ENCODE measurements at places on chromosomes 1 and 21.
A peak's percentile ranks its signal among the peaks of the same experiment; 100 is the strongest.

DNA sequence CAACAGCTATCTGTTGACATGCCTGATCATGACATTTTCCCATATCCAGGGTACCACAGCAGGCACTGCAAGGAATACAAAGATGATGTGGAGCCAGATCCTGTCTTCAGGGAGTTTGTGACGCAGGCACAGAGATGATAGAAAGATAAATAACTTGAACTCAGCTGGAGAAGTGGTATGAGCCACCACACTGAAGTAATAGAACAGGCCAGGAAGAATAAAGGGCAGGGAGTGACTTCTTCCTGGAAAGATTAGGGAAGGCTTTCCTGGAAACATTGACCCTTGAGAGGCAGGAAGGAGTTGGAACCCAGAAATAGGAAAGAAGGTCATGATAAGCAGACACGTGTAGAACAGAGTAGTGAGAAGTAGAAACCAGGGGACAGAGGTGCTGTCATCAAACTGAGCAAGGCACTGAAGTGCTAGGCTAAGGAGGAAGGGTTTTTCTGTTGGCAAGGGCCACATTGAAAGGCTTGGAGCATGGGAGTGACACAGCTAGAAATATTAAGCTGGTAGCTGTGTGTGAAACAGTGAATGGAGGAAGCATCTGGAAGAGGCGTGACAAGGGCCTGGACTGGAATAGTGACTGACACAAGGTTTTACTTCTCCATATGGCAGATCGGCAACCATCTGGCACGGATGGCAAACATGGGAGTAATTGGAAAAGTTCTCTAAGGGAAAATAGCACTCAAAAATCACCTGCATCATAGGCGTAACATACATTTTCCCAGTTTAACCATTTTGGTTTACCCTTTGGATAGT lies 68.4 kb downstream of the AK5 start:
- DNase-seq: no peak

GRCh38 chr1:21261551-21262292 lies 28.5 kb downstream of the ECE1 start:
- DNase-seq: no peak

DNA sequence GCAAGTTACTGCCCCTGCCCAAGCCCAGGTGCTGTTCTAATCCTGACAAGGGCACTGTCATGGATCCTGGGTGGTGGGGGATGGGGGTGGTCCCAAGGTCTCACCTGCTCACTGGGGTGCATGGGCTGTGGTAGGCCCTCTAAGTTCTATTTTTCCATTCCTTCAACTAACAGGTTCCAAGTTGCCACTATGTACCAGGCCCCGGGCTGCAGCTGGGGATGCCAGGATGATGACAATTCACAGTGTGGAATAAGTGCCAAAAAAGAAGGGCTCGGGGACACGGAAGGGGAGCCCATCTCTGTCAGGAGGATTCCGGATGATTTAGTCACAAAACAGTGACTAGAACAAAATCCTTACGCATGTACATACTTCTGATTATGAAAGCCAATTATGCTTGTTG lies 76.0 kb downstream of the STUM start:
- DNase-seq: no peak

GRCh38 chr21:35147439-35147838 lies 98.3 kb upstream of the RUNX1 start:
- DNase-seq: no peak

- DNase-seq: peak; percentile 24
Measured at GRCh38 chr1:7644961-7645750, 125.9 kb upstream of the VAMP3 start.

GRCh38 chr1:246383791-246384190 lies 123.3 kb downstream of the SMYD3 start:
- no peak for DNase-seq

DNA sequence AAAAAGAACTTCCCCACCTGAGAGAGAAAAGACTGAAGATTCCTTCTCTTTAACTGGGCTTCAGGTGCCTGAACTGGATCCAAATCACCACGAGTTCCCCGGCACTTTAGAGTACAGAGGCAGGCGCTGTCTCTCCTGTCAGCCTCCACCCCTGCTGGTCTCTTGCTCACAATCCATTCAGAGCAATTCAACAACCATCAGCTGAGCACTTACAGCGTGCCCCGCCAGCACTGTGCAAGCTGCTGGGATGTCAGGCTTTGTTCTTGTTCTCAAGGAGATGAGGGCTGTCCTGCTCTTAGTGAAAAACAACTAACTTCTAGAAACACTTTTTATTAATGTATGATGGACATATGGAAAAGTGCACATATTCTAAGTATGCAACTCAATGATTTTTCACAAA lies 68.7 kb upstream of the VAMP3 start:
- no peak for DNase-seq

GRCh38 chr1:190277107-190277506 lies 200.6 kb downstream of the BRINP3 start:
- no peak for DNase-seq

DNA sequence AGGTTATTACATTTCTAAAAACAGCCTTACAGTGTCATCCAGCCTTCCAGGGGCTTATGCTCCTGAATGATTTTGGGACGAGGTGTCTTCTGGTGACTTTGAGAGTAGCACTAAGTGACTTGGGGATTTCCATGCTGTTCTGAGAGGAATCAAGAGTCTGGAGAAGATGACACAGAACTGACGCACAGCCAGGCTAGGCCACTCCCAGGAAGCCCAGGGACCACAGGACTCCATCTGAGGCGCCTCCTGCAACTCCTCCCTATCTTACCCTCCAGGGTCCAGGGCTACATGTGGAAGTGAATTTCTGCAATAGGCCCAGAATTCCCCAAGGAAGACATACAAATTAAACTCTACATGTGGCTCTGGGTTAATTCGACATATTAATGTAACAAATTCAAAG lies 92.5 kb downstream of the SLC25A24 start:
- no peak for DNase-seq

GRCh38 chr1:246492611-246493245 lies 14.4 kb downstream of the SMYD3 start:
- peak; percentile 60 for DNase-seq

DNA sequence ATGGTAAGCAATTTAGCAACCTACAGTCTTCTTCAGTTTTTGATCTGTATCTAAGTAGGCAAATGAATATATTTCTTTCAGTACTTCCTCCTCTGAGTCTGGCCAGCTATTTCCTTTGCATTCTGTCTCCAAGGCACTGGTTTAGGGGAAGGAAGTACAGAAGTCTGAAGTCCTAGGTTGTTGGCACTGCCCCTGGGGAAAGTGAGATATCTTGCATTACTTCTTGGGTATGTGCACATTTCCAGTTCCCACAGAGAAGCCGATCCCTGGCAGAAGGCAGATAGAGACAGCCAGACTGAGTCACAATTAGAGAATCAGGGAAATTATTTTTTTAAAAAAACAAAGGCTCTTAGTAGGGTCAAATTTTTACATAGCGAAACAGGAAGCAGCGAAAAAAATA lies 98.8 kb downstream of the RASAL2 start:
- peak; percentile 66 for DNase-seq
